ENCODE measurements at places on chromosomes 11 and 22. TPM values are rescaled to one million over a fixed set of nuclear protein-coding genes. Genes with fewer than 3 reads are reported as not detected.

Gene GAL
- not detected for total RNA-seq

Gene GLB1L2
- total RNA-seq, result 1.5 TPM

Gene WNT11
- 30.0 TPM for total RNA-seq

Gene NAALAD2
- 4.4 TPM for total RNA-seq

Gene OR52K1
- total RNA-seq, result 0.12 TPM

- peak; percentile 47 for DNase-seq
- H3K27me3 ChIP-seq, result no peaks in the 10 kb centered on the region
- no peaks in the 10 kb centered on the region for H3K36me3 ChIP-seq
- H3K4me1 ChIP-seq, result no peaks in the 10 kb centered on the region
- no peak overlapping the region for H3K4me3 ChIP-seq
- H3K27ac ChIP-seq, result no peak overlapping the region
Observed at GRCh38 chr22:49260681-49261580, 566.7 kb downstream of the BRD1 start.

GRCh38 chr11:44813401-44813800 lies 86.6 kb downstream of the TSPAN18 start:
- H3K36me3 ChIP-seq, result no peaks in the 10 kb centered on the region
- H3K27ac ChIP-seq, result no peak overlapping the region
- H3K4me1 ChIP-seq, result no peaks in the 10 kb centered on the region

- no peak overlapping the region for H3K27ac ChIP-seq
- H3K4me1 ChIP-seq, result no peaks in the 10 kb centered on the region
- DNase-seq, result no peak
- H3K4me3 ChIP-seq, result no peak overlapping the region
- no peaks in the 10 kb centered on the region for H3K27me3 ChIP-seq
Observed at GRCh38 chr11:108137212-108137611, 15.8 kb downstream of the ACAT1 start.

DNA sequence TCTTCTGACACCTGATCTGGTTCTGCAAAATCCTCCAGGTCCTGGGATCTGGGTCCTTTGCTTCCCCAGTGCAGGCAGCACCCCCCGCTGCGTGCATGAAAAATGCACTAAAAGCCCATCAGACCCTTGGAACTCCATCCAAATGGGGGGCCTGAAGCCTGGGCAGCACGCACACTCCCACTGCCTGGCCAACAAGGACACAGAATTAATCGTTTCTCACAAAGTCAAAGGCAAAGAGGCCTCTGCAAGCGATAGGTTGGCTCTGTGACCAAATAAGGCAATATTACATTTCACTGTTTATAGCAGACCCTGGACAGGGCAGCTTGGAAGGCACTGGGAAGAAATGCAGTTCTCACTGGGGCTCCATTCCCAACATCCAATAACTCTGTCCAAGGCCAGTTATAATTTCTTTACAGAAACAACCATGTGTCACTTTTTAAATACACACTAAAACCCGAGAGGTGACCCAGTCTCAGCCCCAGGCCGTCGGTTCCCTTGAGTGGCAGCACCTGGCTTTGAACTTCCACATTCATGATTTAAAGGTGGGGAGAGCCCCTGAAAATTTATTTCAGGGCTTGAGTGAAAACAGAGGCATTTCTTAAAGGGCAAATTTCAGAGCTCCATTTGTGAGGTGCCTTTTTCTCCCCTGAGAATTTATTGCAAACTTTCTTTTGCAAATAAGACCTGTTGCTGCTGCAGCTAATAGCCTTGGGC lies 114.4 kb upstream of the ANO1 start:
- H3K36me3 ChIP-seq, result no peaks in the 10 kb centered on the region
- no peaks in the 10 kb centered on the region for H3K27me3 ChIP-seq
- no peak for DNase-seq
- no peaks in the 10 kb centered on the region for H3K4me1 ChIP-seq

DNA sequence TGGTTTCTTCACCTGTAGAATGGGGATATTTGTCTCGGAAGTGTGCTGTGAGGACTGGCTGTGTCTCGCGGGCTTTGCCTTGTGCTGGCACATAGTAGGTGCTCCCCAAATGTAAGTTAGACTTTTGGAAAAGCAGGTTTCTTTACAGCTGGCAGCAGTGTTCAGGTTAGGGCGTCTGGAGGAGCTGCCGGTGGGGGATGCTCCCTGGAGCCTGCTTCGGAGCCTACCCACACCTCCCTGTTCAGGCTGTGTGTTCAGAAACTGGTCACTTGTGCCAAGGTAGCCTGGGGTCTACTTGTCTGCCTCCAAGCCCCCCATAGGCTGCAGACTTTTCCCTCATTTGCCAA lies 60.0 kb downstream of the OTOG start:
- H3K4me3 ChIP-seq, result no peak overlapping the region
- H3K27me3 ChIP-seq, result no peaks in the 10 kb centered on the region
- H3K4me1 ChIP-seq, result no peaks in the 10 kb centered on the region
- H3K36me3 ChIP-seq, result no peaks in the 10 kb centered on the region
- no peak overlapping the region for H3K27ac ChIP-seq

DNA sequence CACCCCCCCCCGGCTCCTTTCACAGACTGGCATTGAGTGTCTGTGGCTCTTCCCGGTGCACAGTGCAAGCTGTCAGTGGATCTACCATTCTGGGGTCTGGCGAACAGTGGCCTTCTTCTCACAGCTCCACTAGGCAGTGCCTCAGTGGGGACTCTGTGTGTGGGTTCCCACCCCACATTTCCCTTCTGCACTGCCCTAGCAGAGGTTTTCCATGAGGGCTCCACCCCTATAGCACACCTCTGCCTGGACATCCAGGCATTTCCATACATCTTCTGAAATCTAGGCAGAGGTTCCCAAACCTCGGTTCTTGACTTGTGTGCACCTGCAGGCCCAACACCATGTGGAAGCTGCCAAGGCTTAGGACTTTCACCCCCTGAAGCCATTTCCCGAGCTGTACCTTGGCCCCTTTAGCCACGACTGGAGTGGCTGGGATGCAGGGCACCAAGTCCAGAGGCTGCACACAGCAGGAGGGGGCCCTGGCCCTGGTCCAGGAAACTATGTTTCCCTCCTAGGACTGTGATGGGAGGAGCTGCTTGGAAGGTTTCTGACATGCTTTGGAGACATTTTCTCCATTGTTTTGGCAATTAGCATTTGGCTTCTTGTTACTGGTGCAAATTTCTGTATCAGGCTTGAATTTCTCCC lies 26.0 kb downstream of the BCL2L13 start:
- H3K27ac ChIP-seq, result no peak overlapping the region
- no peaks in the 10 kb centered on the region for H3K27me3 ChIP-seq
- no peak for DNase-seq
- no peak overlapping the region for H3K4me3 ChIP-seq

DNA sequence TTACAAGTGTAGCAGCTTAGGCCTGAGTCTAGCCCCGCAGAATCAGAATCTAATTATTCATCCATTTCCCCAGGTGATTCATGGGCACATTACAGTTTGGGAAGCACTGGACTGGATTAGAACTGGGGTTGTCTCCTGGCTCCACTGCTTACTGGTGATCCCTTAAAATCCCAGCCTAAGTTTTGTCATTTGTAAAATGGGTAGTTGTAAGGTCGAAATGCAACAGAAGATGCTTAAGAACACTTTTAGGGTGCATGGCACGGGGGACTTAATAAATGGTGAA lies 1.3 kb downstream of the STX3 start:
- no peaks in the 10 kb centered on the region for H3K36me3 ChIP-seq
- no peak for DNase-seq
- H3K27me3 ChIP-seq, result no peaks in the 10 kb centered on the region
- H3K27ac ChIP-seq, result peak overlapping the region; percentile 22

- H3K36me3 ChIP-seq, result no peaks in the 10 kb centered on the region
- no peaks in the 10 kb centered on the region for H3K27me3 ChIP-seq
- H3K27ac ChIP-seq, result no peak overlapping the region
- H3K4me1 ChIP-seq, result no peaks in the 10 kb centered on the region
- DNase-seq, result no peak
Observed at GRCh38 chr11:113540416-113541330, 65.5 kb upstream of the DRD2 start.

GRCh38 chr11:71076525-71077304 lies 175.7 kb downstream of the SHANK2 start:
- no peaks in the 10 kb centered on the region for H3K4me1 ChIP-seq
- no peak overlapping the region for H3K27ac ChIP-seq
- H3K36me3 ChIP-seq, result no peaks in the 10 kb centered on the region
- H3K27me3 ChIP-seq, result no peaks in the 10 kb centered on the region

- no peak for DNase-seq
- H3K4me3 ChIP-seq, result no peak overlapping the region
- H3K36me3 ChIP-seq, result no peaks in the 10 kb centered on the region
- no peaks in the 10 kb centered on the region for H3K4me1 ChIP-seq
- no peaks in the 10 kb centered on the region for H3K27me3 ChIP-seq
- no peak overlapping the region for H3K27ac ChIP-seq
Observed at GRCh38 chr11:108199446-108200321, 22.8 kb downstream of the NPAT start.

- H3K36me3 ChIP-seq, result no peaks in the 10 kb centered on the region
- H3K27ac ChIP-seq, result no peak overlapping the region
- DNase-seq, result no peak
Observed at GRCh38 chr11:5036669-5037068, 9.7 kb upstream of the OR52J3 start.

DNA sequence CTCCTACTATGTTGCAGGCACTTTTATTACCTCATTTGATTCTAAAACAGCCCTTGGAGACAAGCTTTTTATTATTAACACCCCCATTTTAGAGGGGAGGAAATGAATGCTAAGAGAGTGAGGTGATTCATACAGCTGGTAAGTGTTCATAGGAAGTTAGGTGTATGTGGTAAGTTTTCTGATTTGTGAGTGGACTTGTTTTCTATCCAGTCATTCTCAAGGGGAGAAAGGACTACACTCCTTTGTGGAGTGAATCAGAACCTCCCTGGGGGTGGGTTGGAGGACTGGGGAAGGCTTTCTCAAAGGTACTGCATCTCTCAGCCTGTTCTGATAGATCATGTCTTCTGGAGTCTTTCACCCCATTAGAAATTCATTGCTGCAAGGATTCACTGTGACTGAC lies 23.5 kb downstream of the PKNOX2 start:
- no peaks in the 10 kb centered on the region for H3K36me3 ChIP-seq
- no peak for DNase-seq
- H3K4me3 ChIP-seq, result no peak overlapping the region
- no peak overlapping the region for H3K27ac ChIP-seq

GRCh38 chr22:38418589-38418988 lies 36.4 kb downstream of the KCNJ4 start:
- no peak overlapping the region for H3K4me3 ChIP-seq
- no peaks in the 10 kb centered on the region for H3K36me3 ChIP-seq
- no peaks in the 10 kb centered on the region for H3K27me3 ChIP-seq
- H3K27ac ChIP-seq, result no peak overlapping the region
- H3K4me1 ChIP-seq, result no peaks in the 10 kb centered on the region

GRCh38 chr11:9760193-9760575 lies 96.3 kb downstream of the SWAP70 start:
- no peaks in the 10 kb centered on the region for H3K4me1 ChIP-seq
- no peak overlapping the region for H3K4me3 ChIP-seq
- H3K27me3 ChIP-seq, result no peaks in the 10 kb centered on the region
- H3K27ac ChIP-seq, result peak overlapping the region; percentile 33

DNA sequence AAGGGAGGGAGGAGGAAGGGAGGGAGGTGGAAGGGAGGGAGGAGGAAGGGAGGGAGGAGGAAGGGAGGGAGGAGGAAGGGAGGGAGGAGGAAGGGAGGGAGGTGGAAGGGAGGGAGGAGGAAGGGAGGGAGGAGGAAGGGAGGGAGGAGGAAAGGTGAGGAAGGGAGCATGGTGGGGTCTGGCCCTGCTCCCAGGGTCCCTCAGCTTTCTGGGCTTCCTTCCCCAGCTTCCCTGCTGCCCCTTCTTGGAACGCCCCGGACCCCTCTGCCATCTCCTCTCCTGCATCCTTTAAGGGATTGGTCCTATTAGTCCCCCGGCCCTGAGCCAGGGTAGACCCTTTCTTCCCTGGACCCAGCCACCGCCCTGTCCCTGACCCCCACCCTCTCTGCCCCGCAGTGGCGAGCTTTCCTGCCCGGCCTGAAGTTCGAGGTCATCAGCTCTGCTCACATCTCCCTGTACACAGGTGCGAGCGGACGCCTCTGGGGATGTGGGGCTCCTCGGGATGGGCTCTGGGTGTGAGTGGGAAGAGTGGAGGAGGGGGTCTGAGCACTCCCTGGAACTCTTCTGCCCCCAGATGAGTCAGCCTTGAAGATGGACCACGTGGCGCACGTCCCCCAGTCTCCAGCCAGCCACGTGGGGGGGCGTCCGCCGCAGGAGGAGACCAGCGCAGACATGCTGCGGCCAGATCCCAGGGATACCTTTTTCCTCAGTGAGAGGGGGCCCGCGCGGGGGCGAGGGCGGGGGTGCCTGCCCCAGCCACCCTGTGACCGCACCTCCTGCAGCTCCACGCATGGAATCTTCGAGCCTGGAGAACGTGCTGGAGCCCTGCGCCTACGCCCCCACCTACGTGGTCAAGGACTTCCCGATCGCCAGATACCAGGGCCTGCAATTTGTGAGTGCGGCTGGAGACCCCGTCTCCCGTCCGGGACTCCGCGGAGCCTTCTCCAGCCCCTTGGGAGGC lies 6.0 kb downstream of the B4GALNT4 start:
- H3K4me3 ChIP-seq, result no peak overlapping the region
- no peak overlapping the region for H3K27ac ChIP-seq
- DNase-seq, result no peak
- H3K27me3 ChIP-seq, result no peaks in the 10 kb centered on the region
- H3K36me3 ChIP-seq, result no peaks in the 10 kb centered on the region
- no peaks in the 10 kb centered on the region for H3K4me1 ChIP-seq

- H3K27me3 ChIP-seq, result no peaks in the 10 kb centered on the region
- H3K27ac ChIP-seq, result no peak overlapping the region
- no peak overlapping the region for H3K4me3 ChIP-seq
Observed at GRCh38 chr11:124890683-124891372, 6.8 kb downstream of the ROBO4 start.

GRCh38 chr11:19460718-19461405 lies 220.1 kb upstream of the E2F8 start:
- no peaks in the 10 kb centered on the region for H3K4me1 ChIP-seq
- no peaks in the 10 kb centered on the region for H3K36me3 ChIP-seq
- no peak overlapping the region for H3K4me3 ChIP-seq
- H3K27me3 ChIP-seq, result no peaks in the 10 kb centered on the region
- no peak overlapping the region for H3K27ac ChIP-seq

GRCh38 chr11:123357353-123357989 lies 72.6 kb upstream of the GRAMD1B start:
- H3K27ac ChIP-seq, result no peak overlapping the region
- no peaks in the 10 kb centered on the region for H3K27me3 ChIP-seq
- no peak overlapping the region for H3K4me3 ChIP-seq
- no peaks in the 10 kb centered on the region for H3K4me1 ChIP-seq

DNA sequence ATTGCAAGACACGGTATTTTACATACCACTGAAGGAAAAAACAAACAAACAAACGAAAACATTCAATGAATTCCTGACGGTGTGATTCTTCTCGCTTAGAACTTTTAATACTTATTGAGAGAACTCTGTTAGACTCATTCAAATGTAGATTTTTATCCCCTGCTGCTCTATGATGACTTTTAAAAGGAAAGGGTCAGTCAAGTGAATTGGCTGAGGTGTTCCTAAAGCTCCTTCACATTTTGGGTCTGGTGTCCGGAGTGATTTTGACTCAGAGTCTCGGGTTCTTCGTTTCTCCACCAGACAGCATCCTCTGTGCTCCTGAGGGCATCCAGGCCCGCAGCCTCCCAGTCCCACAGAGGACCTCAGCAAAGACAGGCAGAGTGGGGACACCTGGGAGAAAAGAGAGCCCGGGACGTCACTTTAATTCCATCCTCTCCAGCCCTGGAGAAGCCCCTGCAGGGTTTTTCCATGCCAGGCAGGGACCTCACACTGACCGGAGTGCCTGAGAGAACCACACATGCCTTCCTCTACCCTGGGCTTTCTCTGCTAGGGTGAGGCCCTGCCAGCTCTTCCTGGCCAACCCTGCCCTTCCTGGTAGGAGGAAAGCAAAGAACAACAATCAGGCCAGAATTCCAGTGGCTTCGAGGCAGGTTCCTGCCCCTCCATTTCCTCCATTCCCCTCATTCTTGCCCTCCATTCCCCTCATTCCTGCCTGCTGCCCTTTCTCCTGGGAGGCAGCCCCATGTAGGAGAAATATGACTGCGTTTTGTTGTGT lies 1.4 kb upstream of the CSF2RB start:
- H3K27ac ChIP-seq, result no peak overlapping the region
- H3K36me3 ChIP-seq, result no peaks in the 10 kb centered on the region
- no peak for DNase-seq
- no peaks in the 10 kb centered on the region for H3K27me3 ChIP-seq
- no peak overlapping the region for H3K4me3 ChIP-seq
